ENCODE measurements at places on chromosomes 2 and 18.

GRCh38 chr2:181785691-181786344, 105.5 kb upstream of the NEUROD1 start:
- DNase-seq: peak; percentile 70

DNA sequence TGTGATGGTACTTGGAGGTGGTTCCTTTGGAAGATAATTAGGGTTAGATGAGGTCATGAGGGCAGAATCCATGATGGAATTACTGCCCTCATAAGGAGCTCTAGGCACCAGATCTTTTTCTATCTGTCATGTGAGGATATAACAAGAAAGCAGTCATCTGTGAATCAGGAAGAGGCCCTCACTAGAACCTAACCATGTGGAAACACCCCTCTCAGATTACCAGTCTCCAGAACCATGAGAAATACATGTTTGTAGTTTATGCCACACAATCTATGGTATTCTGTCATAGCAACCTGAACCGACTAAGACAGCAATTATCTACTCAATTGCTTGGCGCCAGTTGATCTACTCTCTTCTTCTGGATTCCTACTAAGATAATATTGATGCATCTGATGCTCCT, 2.4 kb upstream of the SERPINB10 start:
- DNase-seq: no peak

- DNase-seq: no peak
These were observed 10.7 kb downstream of the KIF1A start for GRCh38 chr2:240809276-240809675.

- DNase-seq: no peak
These were observed 146.3 kb downstream of the CELF4 start for GRCh38 chr18:37419315-37419714.

DNA sequence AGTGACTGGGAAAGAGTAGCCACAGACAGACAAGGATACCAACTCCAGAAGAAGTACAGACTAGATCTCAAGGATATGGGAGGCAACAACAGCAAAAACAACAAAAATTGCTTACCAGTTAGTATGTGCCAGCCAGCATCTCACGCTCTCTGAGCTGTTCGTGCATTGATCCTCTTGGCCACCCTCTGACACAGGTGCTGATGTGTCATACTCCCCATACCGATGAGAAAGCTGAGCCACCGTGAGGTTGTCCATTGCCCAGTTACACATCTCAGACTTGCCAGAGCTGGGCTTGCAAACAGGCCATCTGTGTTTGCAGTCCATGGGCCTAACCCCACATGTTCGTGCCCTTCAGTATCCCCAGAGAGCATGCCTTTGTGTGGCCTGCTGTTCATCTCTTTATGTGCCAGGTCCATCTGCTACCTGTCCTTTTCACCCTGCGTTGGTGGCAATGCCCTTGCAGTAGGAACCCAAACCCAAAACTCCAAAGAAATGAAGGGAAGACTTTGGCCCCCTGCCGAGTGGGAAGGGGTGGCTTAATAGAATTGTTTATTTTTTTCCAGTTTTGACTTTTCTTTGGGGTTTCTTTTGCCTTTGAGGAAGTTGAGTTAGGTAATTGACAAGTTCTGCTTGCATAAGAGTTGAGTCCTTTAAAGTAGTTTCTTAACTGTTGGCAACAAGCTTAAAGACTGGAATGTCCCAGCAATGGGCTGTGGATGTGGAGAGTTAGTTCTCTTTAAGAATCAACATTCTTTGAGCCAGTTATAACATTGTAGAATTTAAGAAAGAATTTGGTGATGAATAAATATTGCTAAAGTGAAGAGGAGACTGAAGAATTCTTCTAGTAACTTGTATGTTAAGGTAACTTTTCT, 46.7 kb downstream of the LYPD6B start:
- DNase-seq: peak; percentile 14

DNA sequence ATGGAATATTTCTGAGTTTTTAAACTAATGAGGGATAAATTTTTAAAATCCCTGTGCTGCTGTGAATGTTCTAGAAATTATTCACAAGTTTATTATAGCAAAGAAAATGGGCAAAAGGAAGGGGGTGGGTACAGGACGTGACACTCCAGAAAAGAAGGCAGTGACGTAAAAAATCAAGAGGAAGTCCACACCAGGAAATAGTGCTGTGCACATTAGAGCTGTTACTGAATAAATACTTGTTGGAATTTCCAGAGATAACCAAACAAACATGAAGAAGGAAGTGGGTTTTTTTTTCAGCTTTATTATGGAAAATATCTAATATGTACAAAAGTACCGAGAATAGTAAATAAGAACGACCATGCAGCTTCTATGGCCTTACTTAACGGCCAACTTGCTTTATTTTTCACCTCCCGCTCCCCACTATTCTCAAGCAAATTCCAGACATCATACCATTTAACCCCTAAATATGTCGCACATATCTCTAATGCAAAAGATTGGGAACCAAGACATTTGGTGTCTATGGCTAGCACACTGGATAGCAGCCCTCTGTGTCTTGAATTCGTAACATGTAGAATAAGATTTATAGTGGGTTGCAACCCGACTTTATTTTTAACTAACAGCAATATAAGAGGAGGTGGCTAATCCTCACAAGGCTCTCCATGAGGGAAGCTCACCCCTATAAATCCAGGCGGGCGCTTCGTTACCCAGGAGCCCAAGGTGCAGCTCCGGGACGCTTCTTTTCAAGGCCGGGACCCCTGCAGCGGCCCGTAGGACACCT, 580 bp upstream of the NDUFV2 start:
- peak; percentile 83 for DNase-seq

- DNase-seq: no peak
These were observed 19.8 kb upstream of the SUCLG1 start for GRCh38 chr2:84478867-84479266.

- DNase-seq: no peak
These were observed 10.3 kb downstream of the CNRIP1 start for GRCh38 chr2:68309426-68309825.

GRCh38 chr18:54157646-54158385, 66.7 kb downstream of the MBD2 start:
- no peak for DNase-seq

GRCh38 chr2:170563401-170563800, 151.7 kb upstream of the SP5 start:
- DNase-seq: no peak

GRCh38 chr2:200658278-200658864, 72.6 kb downstream of the AOX1 start:
- DNase-seq: peak; percentile 23

DNA sequence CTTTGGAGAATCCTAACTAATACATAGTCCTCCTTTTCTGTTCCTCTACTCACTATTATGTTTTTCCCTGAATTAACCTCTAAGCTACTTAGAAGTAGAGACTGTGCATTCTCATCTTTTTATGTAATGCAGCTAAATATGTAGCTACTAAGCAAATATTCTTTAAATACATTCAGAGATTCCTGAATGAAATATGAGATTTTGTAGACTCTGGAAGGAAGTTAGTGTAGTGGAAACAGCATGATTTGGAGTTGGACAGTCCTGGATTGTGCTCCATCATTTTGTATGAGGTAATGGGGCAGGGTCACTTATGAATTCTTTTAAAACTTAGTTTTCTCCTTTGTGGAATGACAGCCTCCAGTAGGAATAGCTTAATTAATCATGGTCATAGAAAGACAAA, 24.7 kb upstream of the NT5C1B start:
- DNase-seq: peak; percentile 62

DNA sequence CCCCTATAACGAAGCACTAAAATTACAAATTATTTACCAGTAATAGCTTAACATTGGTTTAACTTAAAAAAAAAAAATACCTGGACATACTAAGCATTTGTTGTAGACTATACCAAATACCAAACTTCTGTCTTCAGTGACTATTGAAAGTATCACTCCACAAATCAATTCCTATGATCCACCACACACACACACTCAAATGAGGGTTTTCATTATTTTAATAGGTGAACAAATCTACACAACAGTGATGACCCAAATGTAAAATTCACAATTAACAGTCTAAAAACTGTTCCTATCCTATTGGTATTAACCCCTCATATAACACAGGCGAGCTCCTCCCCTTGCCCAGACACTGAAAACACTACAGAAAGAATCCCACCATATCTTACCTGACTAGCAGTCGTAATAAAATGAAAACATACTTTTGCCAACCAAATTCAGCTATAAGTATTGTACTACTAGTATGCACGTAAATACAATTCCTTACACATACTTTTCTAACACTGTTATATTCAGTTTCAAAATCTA, 2.5 kb downstream of the SP3 start:
- no peak for DNase-seq

- no peak for DNase-seq
These were observed 23.1 kb downstream of the SFTPB start for GRCh38 chr2:85644909-85645308.

DNA sequence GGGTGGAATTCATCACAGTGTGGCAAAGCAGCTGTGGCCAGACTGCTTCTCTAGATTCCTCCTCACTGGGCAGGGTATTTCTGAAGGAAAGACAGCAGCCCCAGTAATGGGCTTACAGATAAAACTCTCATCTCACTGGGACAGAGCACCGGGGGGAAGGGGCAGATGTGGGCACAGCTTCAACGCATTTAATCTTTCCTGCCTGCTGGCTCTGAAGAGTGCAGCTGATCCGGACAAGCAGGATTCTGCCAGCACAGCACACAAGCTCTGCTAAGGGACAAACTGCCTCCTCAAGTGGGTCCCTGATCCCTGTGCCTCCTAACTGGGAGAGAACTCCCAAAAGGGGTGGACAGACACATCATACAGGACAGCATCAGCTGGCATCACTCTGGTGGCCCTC, 779.9 kb upstream of the CNTNAP5 start:
- no peak for DNase-seq

DNA sequence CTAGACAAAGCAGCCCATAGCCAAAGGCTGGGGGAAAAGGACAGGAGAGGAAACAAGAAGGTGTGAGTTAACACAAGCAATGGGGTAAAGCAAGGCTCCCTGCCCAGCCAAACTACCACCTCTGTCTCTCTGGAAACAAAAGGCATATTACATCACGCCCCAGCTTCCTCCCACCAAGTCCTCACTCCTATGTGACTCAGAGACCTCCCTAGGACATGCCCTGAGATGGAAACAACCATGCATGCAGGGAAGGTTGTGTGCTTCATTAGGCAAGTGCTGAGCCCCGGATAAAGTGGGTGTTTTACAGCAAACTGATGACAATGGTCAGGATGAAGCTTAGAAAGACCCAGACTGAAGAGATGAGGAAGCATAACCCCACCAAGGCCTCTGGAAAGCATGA, 9.0 kb upstream of the ATRAID start:
- DNase-seq: peak; percentile 43

GRCh38 chr2:235330775-235331451, 162.9 kb upstream of the AGAP1 start:
- peak; percentile 82 for DNase-seq

- DNase-seq: no peak
These were observed 162.1 kb downstream of the SETBP1 start for GRCh38 chr18:44842588-44843412.

DNA sequence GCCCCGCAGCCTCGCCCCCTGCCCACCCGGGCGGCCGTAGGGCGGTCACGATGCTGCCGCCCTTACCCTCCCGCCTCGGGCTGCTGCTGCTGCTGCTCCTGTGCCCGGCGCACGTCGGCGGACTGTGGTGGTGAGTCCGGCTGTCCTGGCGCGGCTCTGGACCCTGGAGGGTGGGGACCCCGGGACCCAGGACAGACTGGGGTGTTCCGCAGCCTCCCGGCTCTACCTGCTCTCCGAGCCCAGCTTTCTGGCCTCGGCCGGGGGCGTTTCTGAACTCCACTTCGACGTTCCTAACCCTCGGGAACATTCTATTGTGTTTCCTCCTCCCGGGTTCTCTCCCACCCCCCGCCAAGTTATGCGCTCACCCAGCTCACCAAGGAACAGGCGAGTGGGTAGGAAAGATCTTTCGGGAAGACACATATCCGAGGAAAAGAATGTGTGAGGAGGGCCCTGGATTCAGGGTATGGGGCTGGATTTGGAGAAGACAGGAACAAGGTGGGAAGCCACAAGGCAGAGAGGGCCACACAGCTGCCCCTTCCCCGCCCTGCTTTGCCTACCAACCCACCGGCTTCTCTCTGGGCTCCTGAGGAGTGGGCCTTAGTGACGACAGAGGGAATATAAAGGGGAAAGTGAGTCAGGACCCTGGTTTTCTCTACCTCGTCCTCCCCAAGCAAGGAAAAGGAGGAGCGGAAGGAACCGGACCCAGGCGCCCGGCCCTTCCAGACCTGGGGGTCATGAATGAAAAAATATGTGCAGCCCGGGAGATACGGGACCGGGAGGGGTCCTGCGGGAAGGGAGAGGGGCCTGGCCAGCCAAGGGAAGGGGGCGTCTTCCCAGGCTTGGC, 605 bp downstream of the WNT6 start:
- DNase-seq: no peak

GRCh38 chr18:8402237-8402636, 207.0 kb upstream of the RAB12 start:
- DNase-seq: no peak

GRCh38 chr2:198144660-198145059, 340.3 kb downstream of the PLCL1 start:
- DNase-seq: no peak

GRCh38 chr2:54723131-54723995, at the start of gene EML6:
Gene EML6, plus strand, starts transcription at chr2:54723662. Its CDS starts 1,400 bp downstream, at chr2:54725062.
- DNase-seq: peak; percentile 99

- DNase-seq: peak; percentile 52
These were observed 15.6 kb upstream of the PSD4 start for GRCh38 chr2:113157897-113158753.

- peak; percentile 51 for DNase-seq
These were observed 12.6 kb downstream of the DRC1 start for GRCh38 chr2:26414311-26414710.

DNA sequence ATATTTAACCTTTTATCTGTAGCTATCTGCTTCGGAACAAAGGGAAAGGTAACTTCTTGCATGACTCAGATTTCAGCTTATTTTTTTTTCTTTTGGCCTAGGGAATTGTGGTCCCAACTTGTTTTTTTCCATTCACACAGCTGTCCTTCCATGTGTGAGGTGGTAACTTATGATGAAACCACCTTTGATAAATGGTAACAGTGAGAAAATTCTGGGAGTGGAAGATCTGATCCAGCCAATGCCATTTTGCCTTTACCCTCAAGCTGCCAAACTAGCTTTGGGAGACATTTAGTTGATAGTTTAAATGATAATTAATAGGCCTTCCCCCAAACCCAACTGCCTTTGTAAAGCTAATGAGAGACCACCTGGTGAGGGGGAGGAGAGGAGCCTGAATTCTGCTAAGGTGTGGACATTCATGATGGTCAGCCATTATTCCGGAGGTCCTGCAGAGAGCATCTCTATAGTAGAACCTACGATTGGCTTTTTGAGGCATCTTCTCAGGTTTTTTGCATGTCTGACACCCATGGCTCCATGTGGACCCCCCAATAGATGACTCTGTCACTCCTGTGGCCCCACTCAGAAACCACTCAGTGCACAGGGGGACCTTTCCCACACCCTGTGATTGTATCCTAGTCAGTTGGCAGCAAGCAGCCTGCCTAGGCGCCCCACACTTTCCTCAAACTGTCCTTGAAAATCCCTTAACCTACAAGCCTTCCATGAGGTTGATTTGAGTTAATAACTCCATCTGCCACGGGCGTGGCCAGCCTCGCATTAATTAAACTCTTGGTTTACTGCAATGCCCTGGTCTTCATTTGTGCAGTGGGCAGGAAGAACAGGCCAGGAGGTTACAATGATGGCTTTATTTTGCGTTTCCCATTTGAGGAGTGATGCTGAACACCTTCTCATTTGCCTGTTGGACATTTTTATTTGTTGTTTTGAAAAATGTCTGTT, 263.5 kb upstream of the PXDN start:
- peak; percentile 57 for DNase-seq

GRCh38 chr2:60154142-60154541, 399.3 kb downstream of the BCL11A start:
- no peak for DNase-seq

GRCh38 chr2:218317303-218317630, 25.0 kb upstream of the TMBIM1 start:
- DNase-seq: no peak

GRCh38 chr2:238149841-238150572, 8.8 kb upstream of the ERFE start:
- DNase-seq: no peak
